ENCODE measurements at places on chromosomes 4 and X.

GRCh38 chr4:105327956-105328355 lies 145.9 kb downstream of the PPA2 start:
- no peak overlapping the region for H3K4me3 ChIP-seq
- H3K27ac ChIP-seq = no peak overlapping the region
- no peaks in the 10 kb centered on the region for H3K36me3 ChIP-seq
- DNase-seq = no peak
- H3K4me1 ChIP-seq = no peaks in the 10 kb centered on the region
- no peaks in the 10 kb centered on the region for H3K27me3 ChIP-seq

- H3K4me3 ChIP-seq = no peak overlapping the region
- DNase-seq = peak; percentile 40
- no peaks in the 10 kb centered on the region for H3K27me3 ChIP-seq
Measured at GRCh38 chr4:74874753-74875367, 58.1 kb upstream of the PARM1 start.

DNA sequence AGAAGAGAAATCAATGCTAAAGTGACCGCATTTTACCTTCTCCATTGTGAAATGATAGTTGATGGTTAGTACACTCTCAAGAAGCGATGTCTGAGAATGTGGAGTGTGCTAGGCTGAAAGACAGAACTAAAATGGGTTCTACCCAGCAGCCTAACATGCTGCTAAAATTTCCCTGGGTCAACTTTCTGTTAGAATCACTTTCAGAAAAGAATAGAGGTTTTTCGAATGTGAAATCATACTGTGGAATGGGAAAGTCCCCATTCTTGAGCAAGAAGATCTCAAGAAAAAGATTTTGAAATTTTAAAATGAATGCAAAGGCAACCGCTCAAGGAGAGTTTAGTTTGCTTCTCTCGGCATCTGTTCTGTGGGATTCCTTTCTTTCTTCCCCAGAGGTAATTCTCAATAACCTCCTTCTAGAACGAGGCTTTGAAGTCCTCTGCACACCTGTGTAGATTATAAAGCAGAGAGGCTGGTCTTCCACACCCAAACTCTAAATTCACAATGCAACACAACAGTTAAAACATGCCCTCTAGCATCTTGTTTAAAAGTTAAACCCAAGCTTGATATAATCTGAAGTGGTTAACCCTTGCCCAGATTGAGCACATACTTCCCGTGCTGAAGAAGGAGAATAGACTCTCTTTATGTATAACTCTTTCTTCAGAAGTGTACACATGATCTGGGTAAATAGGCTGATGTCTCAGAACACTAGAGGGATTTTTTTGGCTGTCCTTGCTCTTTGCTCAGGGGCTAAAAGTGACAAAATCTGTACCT lies 208.7 kb upstream of the KLF3 start:
- H3K36me3 ChIP-seq = no peaks in the 10 kb centered on the region
- no peak overlapping the region for H3K27ac ChIP-seq
- H3K4me3 ChIP-seq = no peak overlapping the region
- H3K4me1 ChIP-seq = no peaks in the 10 kb centered on the region
- H3K27me3 ChIP-seq = no peaks in the 10 kb centered on the region
- no peak for DNase-seq

- no peaks in the 10 kb centered on the region for H3K4me1 ChIP-seq
- H3K36me3 ChIP-seq = no peaks in the 10 kb centered on the region
- peaks cover 2% of the 10 kb centered on the region for H3K27me3 ChIP-seq
- H3K27ac ChIP-seq = no peak overlapping the region
- no peak overlapping the region for H3K4me3 ChIP-seq
Measured at GRCh38 chrX:31872007-31872406, 800.2 kb upstream of the FTHL17 start.

GRCh38 chr4:64899563-64899962 lies 490.3 kb upstream of the TECRL start:
- H3K4me1 ChIP-seq = no peaks in the 10 kb centered on the region
- no peak for DNase-seq
- no peaks in the 10 kb centered on the region for H3K36me3 ChIP-seq
- H3K27me3 ChIP-seq = no peaks in the 10 kb centered on the region
- H3K4me3 ChIP-seq = no peak overlapping the region

GRCh38 chr4:150960079-150960478 lies 55.0 kb downstream of the LRBA start:
- no peak overlapping the region for H3K27ac ChIP-seq
- H3K4me3 ChIP-seq = no peak overlapping the region
- DNase-seq = no peak
- no peaks in the 10 kb centered on the region for H3K27me3 ChIP-seq
- H3K36me3 ChIP-seq = no peaks in the 10 kb centered on the region
- H3K4me1 ChIP-seq = no peaks in the 10 kb centered on the region

DNA sequence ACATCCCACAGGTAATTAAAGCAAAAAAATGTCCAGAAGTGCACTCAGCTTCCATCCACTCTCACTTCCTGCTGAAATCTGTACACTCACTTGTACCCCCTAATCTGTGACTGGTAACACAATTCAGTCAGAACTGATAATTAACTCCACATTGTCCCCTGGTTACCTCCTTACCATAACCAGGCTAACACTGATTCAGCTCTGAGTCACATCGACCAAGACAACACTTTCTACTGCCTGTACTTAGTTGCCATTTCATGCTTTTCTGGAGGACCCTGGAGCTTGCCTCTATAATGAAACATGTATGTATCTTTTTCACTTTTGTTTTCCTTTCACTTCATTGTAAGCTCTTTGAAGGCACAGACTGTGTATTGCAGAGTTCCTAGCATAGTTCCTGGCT lies 130.9 kb upstream of the GABRG1 start:
- no peaks in the 10 kb centered on the region for H3K27me3 ChIP-seq
- no peaks in the 10 kb centered on the region for H3K4me1 ChIP-seq
- H3K27ac ChIP-seq = no peak overlapping the region

DNA sequence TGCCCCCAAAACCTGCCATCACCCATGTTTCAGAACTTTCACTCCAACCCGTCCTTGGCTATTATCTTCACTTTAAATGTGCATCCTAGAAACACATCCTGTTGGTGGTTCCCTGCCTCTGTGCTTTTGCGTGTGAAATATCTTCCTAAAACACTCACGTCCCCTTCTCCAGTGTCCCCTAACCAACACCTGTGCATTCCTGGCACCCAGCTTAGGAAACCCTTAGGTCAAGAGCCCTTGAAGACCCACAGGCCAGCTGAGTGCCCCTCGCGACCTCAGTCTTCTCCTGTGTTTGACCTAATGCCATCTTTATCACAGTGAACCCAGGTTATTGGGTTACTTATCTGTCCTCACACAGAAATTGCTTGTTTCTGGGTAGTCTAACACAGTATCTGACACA lies 117.6 kb downstream of the STK32B start:
- no peak for DNase-seq
- no peak overlapping the region for H3K27ac ChIP-seq
- H3K4me3 ChIP-seq = no peak overlapping the region
- no peaks in the 10 kb centered on the region for H3K27me3 ChIP-seq
- no peaks in the 10 kb centered on the region for H3K36me3 ChIP-seq

DNA sequence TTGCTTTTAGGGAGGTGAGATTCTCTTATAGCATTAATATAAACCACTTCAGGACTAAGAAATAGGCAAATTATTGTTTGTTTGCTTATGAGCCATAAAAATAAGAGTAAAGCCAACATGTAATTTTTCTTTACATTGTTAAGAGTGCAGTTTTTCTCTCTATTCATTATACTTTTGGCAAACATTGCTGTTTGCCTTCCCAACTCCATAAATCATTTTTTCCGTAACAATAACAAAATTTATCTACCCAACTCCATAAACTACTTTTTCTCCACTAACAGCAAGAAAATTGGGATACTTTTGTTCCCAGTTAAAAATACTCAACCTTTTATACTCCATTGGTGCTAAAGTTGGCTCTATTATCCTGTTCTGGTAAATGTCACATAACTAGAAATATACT lies 229.7 kb upstream of the GPRIN3 start:
- H3K27me3 ChIP-seq = no peaks in the 10 kb centered on the region
- H3K4me3 ChIP-seq = no peak overlapping the region
- no peaks in the 10 kb centered on the region for H3K36me3 ChIP-seq
- H3K27ac ChIP-seq = no peak overlapping the region
- peaks cover 26% of the 10 kb centered on the region for H3K4me1 ChIP-seq

DNA sequence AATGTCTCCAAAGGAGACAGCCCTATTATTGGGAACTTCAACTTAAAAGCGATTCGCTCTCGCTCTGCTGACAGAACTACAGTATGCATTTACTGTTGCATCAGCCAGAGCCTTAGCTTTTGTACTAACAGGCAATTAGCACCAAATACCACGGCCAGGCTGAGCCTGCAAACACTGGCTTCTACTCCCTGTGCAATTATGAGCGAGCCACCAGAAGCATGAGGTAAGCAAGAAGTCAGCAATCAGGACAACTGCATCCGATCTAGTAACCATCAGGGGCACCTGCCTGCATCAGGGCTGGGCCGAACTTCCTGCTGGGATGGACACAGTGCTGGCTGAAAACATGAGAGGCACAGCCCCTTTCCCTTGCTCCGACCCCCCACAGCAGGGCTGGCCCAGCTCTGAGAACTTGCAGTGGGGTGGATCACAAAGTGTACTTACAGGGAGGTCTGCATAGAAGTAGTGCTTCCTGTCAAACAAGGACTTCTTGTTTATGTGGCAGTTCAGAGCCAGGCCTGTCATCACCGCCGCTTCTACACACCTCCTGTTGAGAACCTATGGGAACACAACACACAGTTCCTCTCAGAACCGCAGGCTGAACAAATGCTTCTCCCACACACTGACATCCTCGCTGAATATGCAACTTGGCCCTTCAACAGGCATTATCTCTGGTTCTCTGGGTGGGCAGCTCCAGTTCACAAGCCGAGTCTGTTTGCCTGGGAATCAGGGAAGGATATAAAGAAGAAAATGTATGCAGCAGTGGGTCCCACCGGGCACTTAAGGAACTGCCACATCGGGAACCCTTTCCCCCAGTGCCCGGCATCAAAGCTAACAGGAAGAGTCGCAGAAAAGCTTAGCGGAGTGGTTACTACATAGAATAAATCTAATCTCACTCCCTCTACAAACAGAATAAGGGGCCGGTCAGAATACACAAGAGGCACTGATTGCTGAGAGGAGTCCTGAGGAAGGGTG lies 41.5 kb downstream of the GATB start:
- no peak overlapping the region for H3K4me3 ChIP-seq
- H3K36me3 ChIP-seq = peaks cover 7% of the 10 kb centered on the region
- H3K4me1 ChIP-seq = no peaks in the 10 kb centered on the region
- H3K27ac ChIP-seq = no peak overlapping the region

- no peaks in the 10 kb centered on the region for H3K4me1 ChIP-seq
- no peak overlapping the region for H3K4me3 ChIP-seq
- DNase-seq = no peak
- no peak overlapping the region for H3K27ac ChIP-seq
- no peaks in the 10 kb centered on the region for H3K36me3 ChIP-seq
Measured at GRCh38 chrX:34631479-34632220, 25.4 kb downstream of the TMEM47 start.

DNA sequence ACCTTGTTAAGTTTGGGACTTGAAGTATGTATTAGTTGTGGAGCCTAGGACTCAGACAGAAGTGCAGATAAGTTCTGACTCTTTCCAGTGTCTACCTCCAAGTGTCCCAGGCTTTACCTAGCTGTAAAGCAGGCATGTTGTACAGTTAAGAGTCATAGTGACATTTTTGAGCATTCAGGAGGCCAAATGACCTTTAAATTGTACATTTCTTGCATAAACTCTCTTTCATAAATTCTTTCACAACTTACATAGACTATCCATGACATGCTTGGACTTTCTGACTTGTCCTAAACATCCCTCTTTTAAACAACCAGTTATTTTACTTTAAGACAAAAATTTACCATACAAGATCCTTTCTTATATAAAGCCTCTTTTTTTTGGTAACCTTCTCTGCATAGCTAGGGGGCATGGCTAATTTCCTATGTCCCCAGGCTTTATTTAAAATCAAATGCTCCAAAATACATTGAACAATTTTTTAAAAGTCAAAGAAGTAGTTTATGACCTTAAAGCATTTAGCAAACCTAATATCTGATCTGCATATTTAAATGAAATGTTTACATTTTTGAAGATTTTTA lies 40.1 kb upstream of the UGT8 start:
- DNase-seq = no peak
- H3K27me3 ChIP-seq = no peaks in the 10 kb centered on the region
- no peak overlapping the region for H3K4me3 ChIP-seq
- H3K36me3 ChIP-seq = no peaks in the 10 kb centered on the region

GRCh38 chr4:152094970-152095700 lies 334.3 kb upstream of the GATB start:
- H3K4me3 ChIP-seq = no peak overlapping the region
- no peaks in the 10 kb centered on the region for H3K4me1 ChIP-seq
- H3K36me3 ChIP-seq = no peaks in the 10 kb centered on the region
- no peak overlapping the region for H3K27ac ChIP-seq

DNA sequence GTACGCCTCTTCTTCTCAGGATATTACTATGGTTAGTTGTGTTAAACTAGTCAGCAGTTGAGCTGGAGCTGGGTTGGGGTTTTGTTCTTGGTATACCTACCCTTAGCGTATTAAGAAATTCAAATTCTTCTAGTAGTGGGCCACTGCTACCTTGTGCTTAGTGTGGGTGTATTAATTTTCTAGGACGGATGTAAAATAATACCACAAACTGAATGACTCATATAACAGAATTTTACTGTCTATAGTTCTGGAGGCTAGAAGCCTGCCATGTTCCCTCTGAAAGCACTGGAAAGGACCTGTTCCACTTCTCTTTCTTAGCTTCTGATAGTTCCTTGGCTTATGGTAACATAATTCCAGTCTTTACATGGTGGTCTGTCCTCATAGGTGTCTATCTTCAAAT lies 1274.7 kb downstream of the ADGRL3 start:
- no peak overlapping the region for H3K4me3 ChIP-seq
- H3K36me3 ChIP-seq = no peaks in the 10 kb centered on the region
- no peaks in the 10 kb centered on the region for H3K4me1 ChIP-seq
- no peak overlapping the region for H3K27ac ChIP-seq
- no peak for DNase-seq
- no peaks in the 10 kb centered on the region for H3K27me3 ChIP-seq

DNA sequence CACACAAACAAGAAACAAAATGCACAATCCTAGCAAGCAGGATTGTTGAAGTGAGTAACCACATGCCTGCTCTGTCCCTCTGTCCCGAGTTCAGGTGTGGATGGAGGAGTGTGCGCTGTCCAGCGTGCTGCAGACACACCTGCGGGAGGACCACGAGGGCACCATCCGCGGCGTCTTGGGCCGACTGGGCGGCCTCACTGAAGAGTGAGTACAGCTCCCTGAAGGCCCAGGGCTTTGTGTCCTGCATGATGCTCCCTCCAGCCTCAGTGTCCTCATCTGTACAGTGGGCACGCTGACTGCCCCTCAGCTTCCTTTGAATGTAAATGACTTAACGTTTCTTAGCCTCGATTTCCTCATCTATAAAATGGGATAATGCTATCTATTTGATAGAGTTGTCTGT lies 82.5 kb downstream of the EVC start:
- no peaks in the 10 kb centered on the region for H3K27me3 ChIP-seq
- DNase-seq = no peak
- no peak overlapping the region for H3K27ac ChIP-seq
- H3K36me3 ChIP-seq = no peaks in the 10 kb centered on the region

GRCh38 chrX:40406330-40406859 lies 174.4 kb upstream of the ATP6AP2 start:
- H3K36me3 ChIP-seq = no peaks in the 10 kb centered on the region
- no peak overlapping the region for H3K4me3 ChIP-seq
- DNase-seq = no peak
- peaks cover 6% of the 10 kb centered on the region for H3K4me1 ChIP-seq

- no peaks in the 10 kb centered on the region for H3K27me3 ChIP-seq
- no peaks in the 10 kb centered on the region for H3K36me3 ChIP-seq
- no peak overlapping the region for H3K4me3 ChIP-seq
- no peak overlapping the region for H3K27ac ChIP-seq
- H3K4me1 ChIP-seq = no peaks in the 10 kb centered on the region
Measured at GRCh38 chr4:7803992-7804755, 135.5 kb downstream of the AFAP1 start.

Data from adrenal gland (tissue), 19 donors.